ENCODE measurements at places on chromosomes 12 and 14.
A peak's percentile ranks its signal among the peaks of the same experiment; 100 is the strongest.

- no peak for DNase-seq
Observed at GRCh38 chr12:761256-761655, 8.9 kb downstream of the WNK1 start.

- no peak for DNase-seq
Observed at GRCh38 chr14:71338153-71338552, 430.9 kb downstream of the PCNX1 start.

GRCh38 chr14:36941783-36942521 is 230.5 kb downstream of the SLC25A21 start:
- peak; percentile 71 for DNase-seq

DNA sequence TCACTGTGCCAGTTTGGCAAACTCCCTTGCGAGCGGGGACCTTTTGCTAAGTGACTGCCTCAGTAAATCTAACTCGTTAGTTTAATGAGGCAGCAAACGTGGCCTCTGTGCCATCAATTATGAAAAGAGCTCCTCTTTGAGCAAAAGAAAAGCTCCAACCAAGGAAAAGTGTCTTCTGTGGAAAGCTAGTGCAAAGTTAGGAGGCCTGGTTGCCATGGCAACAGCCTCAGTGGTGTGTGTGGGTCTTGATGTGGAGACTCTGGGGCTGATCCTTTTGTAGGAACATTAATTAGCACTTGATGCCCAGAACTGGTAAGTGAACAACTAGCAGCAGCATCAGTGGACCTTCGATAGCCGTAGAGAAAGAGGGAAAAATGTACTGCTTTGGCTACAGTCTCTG is 145.7 kb downstream of the CHST11 start:
- no peak for DNase-seq

DNA sequence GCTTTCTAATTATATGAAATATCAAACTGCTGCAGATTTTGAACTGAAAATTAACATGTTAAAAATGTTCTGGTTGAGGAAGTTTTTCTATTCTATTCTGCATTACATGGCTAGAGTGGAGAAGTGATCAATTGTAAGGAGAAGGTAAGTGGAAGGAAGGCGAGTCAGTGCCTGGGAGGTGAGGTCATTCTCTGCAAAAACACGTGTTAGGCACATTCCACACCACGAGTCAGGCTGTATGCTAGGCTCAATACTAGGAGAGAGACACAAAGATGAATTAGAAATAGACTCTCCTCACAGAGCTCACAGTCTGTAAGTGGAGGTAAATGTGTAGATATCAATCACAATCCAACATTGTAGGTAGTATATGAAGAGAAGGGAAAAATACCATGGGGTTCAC is 194.1 kb downstream of the NOVA1 start:
- peak; percentile 33 for DNase-seq

DNA sequence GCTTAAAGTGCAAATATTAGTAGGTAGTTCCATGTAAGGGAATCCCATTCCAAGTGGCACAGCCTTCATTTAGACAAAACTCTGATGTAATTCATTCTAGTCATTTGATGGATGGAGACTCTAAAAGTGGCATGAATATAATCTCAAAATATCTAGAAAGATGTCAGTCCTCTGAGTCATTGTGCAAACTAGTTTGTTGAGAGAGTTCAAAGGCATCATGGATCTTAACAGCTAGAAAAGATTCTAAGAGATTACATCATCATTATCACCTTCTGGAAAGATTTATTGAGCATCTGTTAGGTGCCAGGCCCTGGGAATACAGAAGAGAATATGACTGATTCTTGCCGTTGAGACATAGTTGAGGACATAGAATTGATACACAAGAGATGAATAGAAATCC is 30.7 kb downstream of the CRADD start:
- peak; percentile 45 for DNase-seq

DNA sequence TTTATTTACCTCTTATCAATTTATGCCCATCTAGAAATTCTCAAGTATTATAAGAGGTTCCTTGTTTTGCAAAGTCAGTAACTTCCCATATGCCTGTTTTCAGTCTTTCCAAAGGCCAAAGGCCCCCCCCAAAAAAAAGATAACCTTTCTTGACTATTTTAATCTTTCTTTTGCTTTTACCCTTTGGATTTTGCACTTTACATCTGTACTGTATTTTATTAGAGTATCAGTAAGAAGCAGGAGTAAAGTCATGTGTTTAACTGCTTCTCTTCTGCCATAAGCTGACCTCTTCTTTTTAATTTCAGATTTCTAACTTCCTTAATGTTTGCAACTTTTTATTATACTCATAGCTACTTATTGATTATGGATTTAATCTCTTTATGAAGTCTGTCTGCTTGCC is 716.4 kb upstream of the NOVA1 start:
- DNase-seq: no peak

GRCh38 chr12:132354982-132355680 is 25.7 kb upstream of the GALNT9 start:
- DNase-seq: no peak

GRCh38 chr12:95216711-95217376 is 423 bp downstream of the FGD6 start:
- peak; percentile 16 for DNase-seq

DNA sequence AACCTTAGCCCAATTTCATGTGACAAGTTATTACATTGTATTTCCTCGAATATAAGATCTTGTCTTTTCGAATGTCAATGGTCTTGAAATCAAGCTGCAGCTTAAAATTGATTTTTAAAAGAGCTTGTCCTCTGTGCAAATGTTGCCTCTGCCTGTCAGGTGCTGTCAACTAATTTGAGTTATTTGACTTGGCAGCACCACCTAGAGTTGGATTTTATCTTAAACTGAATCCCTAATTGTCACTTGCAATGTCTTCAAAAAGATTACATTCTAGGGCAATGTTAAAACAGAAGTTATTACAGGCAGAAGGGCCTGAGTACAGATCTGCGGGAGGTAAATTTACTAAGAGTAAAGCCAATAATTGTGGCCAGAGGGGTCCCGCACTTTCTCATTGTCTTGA is 26.2 kb upstream of the TUNAR start:
- DNase-seq: no peak

- DNase-seq: no peak
Observed at GRCh38 chr12:63836936-63837335, 7.6 kb upstream of the SRGAP1 start.

GRCh38 chr14:24699052-24699451 is 65.1 kb upstream of the GZMB start:
- DNase-seq: no peak

- peak; percentile 84 for DNase-seq
Observed at GRCh38 chr14:93078870-93079269, 36.9 kb downstream of the ITPK1 start.

DNA sequence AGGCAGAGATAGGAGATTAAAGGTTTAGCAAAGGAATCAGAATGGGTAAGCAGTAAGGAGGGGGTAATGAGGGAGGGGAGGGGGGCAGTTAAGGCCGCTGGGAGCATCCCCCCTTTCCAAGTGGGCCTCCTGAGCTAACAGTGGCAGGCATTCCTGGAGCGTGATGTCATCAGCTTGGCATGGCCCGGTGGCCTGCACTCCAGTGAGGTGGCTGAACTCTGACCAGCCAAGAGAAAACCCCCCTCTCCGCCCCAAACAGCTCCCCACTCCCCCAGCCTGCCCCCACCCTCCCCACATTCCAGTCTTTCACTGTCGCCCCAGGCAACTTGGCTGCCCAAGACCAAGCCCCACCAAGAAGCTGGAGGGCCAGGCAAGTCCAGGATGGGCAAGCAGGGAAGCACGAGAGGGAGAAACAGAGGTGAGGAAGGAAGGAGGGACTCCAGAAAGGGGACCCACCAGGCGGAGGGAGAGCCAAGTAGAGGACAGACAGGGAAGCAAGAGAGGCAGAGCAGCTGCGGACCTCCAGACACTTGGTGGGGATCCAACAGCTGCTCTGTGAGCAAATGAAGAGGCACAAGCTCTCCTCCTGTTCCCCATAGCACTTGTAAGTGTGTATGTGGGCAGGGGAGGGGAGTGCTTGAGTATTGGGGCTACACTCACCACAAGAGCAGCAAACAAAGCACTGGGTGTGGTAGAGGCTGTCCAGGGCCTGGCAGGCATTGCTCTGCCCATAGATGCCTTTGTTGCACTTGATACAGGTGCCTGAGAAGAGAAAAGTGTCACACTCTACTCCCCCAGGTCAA is 4.5 kb downstream of the AJUBA start:
- peak; percentile 55 for DNase-seq

DNA sequence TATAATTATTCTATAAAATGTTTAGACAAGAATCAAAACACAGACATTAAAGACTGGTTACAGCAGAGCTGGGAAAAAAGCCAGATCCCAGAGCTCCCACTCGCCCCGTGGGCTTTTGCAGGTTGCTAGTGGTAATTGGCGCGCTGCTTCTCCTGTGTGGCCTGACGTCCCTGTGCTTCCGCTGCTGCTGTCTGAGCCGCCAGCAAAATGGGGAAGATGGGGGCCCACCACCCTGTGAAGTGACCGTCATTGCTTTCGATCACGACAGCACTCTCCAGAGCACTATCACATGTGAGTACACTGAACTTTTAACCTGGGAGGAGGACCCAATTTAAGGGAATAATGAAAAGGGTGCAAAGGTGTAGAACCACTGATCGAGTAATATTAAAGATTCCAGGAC is 7.5 kb downstream of the TMEM52B start:
- no peak for DNase-seq

GRCh38 chr12:66947119-66947518 is 268.2 kb upstream of the GRIP1 start:
- DNase-seq: no peak

DNA sequence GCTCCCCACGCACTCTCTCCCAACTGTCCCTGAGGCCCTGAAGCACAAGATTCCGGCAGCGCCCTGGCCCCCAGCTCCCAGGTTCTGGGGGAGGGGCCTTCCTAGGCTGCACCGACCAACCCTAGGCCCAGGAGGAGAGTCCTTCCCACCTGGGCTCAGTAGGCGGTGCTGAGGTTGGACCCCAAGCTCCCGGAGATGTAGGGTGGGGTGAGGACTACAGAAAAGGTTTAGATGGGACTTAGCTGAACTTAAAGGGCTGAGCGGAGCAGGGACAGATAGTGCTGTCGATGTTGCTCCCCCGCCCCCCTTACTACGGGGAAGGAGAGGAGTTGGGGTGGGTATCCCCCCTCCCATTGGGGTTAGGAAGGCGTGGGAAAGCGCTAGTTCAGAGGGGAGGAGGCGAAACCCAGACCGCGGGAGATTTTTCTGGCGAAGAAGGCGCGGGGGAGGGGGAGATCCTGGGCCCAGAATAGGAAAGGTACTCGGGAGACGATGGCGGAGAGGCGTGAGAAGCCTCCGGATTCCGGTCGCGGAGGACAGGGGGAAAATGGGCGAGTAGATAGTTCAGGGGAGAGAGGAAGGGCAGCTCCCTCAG is 4.2 kb upstream of the BAZ2A start:
- no peak for DNase-seq

DNA sequence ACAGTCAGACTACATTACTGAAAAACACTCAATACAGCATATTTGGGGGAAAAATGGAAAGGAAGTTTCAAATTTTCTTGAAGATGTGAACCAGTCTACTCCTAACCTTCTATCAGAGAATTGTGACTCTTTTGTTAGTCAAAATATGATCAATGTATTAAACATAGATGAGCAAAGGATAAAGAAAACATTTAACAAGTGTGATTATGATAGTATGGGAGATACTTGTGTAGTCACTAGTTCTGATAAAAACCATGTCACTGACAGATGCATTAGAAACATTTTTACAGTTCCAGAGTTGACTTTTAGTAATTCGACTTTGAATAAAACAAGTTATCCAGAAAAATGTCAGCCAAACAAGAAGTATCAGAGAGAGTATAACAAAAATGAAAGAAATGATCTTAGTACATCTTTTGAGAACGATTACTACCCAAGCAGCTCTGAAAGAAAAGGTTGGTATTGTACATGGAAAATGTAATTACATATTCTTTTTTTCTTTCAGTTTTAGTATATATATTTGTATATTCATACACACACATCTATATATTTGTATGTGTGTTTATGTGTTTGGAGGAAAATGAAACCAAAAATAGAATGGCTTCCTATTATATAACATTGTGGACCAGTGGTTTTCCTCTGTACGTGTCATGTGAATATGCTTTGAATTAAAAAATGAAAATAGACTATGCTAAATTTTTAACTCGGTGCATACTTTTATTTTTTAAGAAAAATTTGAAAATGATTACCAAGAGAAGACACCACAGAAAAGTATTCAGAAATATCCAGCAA is 63.3 kb upstream of the ABCD2 start:
- no peak for DNase-seq

- no peak for DNase-seq
Observed at GRCh38 chr12:32466986-32467711, 67.8 kb downstream of the FGD4 start.

DNA sequence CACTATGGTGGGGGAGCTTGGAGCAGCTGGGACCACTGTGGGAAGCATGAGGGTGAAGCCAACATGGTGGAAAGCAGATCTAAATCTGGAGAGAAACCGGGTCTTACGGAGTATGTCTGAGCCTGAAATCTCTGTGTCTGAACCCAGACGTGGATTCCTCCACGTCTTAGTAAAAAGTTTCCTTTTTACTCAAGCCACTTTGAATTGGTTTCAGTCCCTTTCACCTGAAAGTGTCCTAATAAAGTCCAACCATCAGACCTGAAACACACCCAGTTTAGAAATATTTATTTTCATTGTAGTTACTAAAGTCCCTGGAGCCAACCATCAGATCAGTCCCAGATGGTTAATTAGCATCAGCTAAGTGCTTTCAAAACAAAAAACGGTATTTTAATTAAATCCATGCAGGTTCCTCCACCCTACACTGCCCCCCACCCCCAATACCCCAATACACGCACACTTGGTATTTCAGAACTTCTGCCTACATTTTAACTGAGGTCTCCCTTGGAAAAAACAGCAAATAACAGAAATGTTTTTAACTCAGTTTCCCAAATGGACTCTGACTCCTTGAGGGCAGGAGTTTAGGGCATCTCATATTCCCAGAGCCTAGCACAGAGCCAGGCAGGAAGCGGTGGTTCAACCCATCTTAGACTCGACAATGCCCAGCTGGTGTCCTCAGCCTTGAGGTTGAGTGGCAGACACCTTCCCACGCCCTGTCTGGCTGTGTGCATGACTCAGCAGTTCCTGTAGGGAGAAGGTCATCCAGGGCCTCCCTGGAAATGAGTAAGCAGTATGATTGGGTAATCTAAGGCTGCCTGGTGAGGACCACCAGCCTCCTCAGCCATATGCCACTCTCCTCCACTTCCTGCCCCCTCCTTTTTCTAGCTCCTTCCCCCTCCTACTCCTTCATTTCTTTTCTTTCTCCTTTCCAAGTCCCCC is 175.8 kb downstream of the TTC8 start:
- peak; percentile 98 for DNase-seq

- DNase-seq: no peak
Observed at GRCh38 chr14:32656601-32657000, 282.1 kb upstream of the NPAS3 start.

- DNase-seq: no peak
Observed at GRCh38 chr14:55892906-55893305, 225.3 kb upstream of the PELI2 start.

GRCh38 chr14:66284346-66284745 is 201.8 kb upstream of the CCDC196 start:
- peak; percentile 19 for DNase-seq

DNA sequence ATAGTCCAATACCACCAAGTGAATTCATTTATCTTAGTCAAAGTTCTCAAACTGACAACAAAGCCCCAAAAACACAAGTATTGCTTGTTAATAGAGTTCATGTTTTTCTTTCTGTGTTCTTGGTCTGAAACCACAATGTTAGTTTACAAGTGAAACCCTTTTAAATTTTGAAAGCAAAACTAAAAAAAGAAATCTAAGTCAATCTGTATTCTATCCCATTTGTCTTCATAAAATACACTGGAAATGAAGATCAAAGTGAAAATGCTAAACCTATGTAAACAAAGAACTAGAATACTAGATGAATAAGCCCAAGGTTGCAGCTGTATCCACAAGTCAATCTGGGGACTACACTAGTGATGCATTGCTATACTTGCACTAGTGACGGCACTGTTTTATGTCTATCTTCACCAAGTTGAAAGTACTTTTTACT is 10.4 kb downstream of the MAP4K5 start:
- peak; percentile 41 for DNase-seq
